ENCODE measurements at places on chromosomes 6 and 20.

DNA sequence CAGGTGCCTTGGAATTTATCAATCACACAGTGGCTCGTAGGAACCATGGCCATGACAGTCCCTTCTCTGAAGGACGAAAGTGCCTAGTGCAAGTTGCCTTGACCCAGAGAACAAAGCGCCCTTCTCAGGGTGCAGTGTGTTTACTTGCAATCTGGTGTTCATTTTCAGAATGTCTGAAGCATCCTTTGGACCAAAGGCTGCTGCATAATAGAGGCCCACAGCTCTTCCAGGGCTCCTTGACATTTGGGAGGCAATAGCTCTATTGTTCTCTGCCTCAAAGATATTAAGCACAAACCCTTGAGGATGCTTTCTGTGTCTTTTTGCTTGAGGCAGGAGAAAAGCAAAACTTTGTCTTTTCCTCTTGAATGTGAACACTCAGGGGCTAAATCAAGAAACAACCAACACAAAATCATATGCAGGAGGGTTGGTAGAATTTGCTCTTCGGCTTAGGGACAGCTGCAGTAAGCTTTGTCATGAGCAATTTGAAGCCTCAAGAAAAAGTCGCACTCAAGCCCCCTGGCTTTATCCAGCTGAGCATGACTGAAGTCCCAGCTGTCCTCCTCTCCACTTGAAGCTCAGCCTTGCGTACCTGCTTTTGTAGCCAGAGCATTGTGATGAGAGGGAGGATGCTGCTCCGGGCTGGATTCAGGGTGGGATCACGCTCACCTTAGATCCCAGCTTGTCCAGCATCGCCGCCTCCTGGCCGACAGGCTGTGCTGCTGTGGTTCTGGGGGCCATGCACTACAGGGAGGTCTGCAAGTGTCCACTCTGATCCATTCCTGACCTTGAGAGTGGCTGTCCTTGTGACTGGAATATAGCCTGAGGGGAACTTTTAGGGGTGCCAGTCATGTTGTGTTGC lies 495.4 kb downstream of the CDH26 start:
- DNase-seq, result no peak

DNA sequence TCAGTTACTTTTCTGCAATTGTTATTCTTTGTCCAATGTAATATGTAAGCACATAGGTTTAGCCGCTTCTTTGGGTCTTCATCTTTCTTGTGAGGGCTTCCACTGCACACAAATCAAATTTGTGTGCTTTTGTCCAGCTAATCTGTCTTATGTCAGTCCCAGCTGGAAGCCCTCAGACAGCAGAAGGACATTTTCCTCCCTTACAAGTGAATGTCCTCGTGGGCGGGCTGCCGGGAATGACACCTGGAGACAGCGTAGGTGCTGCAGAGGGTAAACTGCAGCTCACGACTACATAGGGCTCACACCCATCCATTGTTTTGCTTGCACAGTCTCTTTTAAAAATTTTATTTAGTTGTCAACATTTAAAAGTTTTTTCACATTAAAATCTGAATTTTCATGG lies 24.6 kb upstream of the PPP1R14C start:
- no peak for DNase-seq

- DNase-seq, result no peak
Measured at GRCh38 chr6:43768983-43769525, 957 bp upstream of the VEGFA start.

DNA sequence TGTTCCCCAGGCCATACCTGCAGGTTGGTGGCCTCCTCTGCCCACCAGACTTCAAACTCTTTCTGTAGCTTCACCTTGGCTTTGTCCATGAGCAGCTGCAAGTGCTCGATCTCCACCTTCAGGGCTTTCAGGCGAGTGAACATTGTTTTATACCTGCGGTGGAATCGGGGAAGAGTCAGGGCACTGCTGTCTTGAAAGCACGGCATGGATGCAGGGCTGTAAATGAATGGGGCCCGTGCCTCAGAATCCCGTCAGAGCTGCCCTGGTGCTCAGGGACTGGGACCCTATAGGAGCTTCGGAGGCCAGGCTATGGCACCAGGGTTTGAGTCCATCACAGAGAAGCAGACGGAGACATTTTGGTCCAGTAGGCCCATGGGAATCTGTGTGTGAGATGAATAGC lies 37.9 kb upstream of the KCNK16 start:
- DNase-seq, result no peak

GRCh38 chr6:42158011-42158410 lies 15.2 kb upstream of the GUCA1A start:
- no peak for DNase-seq

DNA sequence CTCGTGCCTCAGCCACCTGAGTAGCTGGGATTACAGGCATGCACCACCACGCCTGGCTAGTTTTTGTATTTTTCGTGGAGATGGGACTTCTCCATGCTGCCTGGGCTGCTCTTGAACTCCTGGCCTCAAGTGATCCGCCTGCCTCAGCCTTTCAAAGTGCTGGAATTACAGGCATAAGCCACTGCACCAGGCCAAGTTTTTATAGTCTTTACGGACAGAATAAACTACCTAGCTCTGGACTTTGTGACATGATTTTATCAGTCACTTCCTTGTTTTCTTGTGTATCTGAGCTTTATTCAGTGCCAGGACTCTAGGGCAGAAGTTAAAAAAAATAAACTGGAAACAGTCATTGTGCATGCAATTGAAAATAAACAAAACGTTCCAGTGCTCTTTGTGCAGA lies 46.7 kb upstream of the RALGAPA2 start:
- no peak for DNase-seq

GRCh38 chr6:31958412-31958740 lies 395 bp downstream of the NELFE start:
- DNase-seq, result no peak

- no peak for DNase-seq
Measured at GRCh38 chr6:169932491-169932890, 181.1 kb downstream of the ERMARD start.
